ENCODE measurements at places on chromosomes 13 and 19.

DNA sequence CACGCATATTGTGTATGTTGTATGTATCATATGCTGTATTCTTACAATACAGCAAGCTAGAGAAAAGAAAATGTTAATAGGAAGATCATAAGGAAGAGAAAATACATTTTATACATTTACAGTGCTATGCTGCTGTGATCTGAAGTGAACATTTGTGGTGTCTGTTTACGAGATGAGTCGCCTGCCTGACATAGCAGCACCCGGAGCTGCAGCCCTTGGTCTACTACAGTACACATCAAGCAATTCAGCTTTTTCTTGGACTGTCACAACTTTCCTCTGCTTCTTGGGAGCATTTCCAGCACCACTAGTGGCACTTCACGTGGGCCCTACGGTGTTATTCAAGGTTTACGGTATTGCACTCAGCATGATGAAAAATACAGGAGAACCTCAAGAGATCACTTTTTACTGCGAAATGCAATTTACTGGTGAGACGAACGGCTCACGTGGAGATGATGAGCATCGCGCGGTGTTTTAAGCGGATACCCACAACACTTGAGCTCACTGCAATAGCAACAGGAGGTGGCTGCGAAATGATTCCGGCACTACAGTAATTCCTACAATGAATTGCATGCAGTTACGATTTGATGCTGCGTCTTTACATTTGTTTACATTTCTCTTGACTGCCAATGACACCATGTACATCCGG, 308.4 kb downstream of the FGF9 start:
- no peak for DNase-seq

DNA sequence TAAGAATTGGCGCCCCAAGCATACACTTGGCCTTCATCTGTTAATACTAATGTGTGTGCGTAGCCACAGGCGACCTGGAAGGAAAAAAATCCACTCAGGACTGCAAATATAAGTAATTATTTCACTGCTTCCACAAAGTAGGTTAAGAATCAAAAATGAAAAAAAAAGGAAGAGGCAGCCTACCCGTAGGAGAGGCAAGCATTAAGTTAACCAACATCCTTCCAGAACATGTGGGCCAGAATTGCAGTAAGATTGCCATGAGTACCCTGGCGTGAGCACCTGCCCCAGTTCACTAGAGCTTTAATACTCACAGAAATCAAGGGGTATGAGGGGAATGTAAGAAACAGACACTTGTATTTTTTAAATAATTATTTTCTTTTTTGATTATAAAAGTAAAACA, 22.2 kb downstream of the RCBTB2 start:
- no peak for DNase-seq

DNA sequence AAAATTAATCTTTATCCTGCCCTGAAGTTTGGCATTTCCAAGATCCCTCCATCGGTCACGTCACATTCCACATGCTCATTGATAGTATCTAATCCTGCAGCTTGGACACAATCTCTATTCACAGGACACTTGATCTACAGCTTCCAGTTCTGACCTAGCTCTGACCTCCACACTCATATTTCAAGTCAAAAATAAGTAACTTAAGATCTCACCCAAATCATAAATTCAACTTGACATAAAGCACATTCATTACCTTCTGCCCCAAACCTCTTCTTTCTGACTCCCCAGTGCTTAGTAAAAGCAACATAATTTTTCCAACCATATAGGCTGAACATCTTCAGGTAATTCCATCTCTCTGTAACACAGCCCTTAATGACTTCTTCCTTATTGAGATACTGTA, 880.2 kb downstream of the PCDH9 start:
- DNase-seq: no peak

GRCh38 chr19:35449359-35450043, 1.4 kb downstream of the FFAR2 start:
- DNase-seq: no peak

GRCh38 chr19:10655457-10656312, 1.5 kb downstream of the ILF3 start:
- no peak for DNase-seq

- DNase-seq: no peak
These were observed 7.3 kb upstream of the STRN4 start for GRCh38 chr19:46753420-46754155.

DNA sequence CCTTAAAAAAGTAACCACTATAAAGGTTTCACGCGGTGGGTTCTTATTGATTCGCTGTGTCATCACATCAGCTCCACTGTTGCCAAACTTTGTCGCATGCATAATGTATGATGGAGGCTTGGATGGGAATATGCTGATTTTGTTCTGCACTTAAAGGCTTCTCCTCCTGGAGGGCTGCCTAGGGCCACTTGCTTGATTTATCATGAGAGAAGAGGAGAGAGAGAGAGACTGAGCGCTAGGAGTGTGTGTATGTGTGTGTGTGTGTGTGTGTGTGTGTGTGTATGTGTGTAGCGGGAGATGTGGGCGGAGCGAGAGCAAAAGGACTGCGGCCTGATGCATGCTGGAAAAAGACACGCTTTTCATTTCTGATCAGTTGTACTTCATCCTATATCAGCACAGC, 30.6 kb downstream of the FGF9 start:
- DNase-seq: no peak
